NCI-H2107 (cell line): ENCODE measurements at places on chromosomes 5 and 9.

DNA sequence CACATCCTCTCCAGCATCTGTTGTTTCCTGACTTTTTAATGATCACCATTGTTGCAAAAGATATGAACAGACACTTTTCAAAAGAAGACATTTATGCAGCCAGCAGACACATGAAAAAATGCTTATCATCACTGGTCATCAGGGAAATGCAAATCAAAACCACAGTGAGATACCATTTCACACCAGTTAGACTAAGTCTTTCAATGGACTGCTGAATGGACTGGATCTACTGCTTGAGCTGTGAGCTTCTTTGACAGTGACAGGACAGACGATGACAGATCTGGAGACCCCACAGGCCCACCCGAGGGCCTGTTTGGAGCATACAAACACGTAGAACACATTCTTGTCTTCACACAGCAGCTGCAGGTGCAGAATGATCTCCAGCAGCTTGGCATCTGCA, 266.1 kb upstream of the RIOK2 start:
- no peak for DNase-seq

GRCh38 chr5:134000091-134000511, 4.7 kb downstream of the VDAC1 start:
- DNase-seq = no peak

DNA sequence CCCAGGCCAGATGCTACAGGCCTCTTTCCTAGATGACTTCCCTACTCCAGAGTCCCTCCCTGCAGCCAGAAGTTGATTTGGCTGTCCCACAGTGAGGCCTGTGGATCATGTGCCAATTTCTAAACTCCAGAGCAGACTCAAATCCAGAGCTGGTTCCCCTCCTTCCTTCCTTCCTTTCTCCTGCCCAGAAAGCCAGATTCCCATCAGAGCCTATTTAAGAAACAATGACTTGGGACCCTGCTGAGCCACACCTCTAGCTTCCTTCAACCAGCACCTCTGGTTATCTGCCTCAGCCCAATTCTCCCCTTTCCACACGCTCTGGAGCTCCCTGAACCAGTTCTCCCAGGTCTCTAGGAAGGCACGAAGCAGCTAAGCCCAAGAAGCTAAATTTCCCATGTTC, 7.2 kb downstream of the FAM219A start:
- no peak for DNase-seq

DNA sequence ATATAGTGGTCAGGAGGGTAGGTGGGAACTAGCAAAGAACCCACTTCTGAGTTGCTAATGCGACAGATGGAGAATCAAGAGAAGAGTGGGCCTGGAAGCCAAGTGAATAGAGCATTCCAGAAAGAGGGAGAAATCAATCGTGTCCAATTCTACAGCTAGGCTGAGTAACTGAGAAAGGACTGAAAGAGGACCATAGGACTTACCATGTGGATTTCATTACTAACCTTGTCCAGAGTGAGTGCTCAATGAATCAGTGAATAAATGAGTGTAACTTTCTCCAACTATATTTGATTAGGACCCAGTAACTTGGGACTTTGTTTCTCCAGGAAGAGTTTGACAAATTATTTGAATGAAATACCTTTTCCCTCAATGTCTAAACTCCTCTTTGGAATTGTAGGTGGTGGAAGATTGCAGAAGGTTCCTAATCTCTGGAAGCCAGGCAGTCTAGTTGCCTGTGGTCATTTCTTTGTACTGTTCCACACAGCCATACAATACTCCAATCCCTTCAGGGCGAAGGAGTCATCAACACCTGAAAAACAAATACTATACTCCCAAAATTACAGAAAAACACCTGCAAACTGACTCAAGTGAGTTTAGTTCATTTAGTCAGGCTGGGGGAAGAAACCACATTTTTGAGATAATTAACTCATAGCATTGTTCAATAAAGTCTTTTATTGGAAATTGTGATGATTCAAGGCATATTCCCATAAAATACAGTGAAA, 2.6 kb upstream of the F2RL1 start:
- no peak for DNase-seq

GRCh38 chr5:68276740-68277139, 61.2 kb downstream of the PIK3R1 start:
- no peak for DNase-seq

- no peak for DNase-seq
Observed at GRCh38 chr5:31561946-31562345, 29.8 kb downstream of the C5orf22 start.

- DNase-seq = no peak
Observed at GRCh38 chr5:33033516-33033915, 322.4 kb downstream of the NPR3 start.

GRCh38 chr9:98940276-98940675, 3.4 kb upstream of the COL15A1 start:
- no peak for DNase-seq

DNA sequence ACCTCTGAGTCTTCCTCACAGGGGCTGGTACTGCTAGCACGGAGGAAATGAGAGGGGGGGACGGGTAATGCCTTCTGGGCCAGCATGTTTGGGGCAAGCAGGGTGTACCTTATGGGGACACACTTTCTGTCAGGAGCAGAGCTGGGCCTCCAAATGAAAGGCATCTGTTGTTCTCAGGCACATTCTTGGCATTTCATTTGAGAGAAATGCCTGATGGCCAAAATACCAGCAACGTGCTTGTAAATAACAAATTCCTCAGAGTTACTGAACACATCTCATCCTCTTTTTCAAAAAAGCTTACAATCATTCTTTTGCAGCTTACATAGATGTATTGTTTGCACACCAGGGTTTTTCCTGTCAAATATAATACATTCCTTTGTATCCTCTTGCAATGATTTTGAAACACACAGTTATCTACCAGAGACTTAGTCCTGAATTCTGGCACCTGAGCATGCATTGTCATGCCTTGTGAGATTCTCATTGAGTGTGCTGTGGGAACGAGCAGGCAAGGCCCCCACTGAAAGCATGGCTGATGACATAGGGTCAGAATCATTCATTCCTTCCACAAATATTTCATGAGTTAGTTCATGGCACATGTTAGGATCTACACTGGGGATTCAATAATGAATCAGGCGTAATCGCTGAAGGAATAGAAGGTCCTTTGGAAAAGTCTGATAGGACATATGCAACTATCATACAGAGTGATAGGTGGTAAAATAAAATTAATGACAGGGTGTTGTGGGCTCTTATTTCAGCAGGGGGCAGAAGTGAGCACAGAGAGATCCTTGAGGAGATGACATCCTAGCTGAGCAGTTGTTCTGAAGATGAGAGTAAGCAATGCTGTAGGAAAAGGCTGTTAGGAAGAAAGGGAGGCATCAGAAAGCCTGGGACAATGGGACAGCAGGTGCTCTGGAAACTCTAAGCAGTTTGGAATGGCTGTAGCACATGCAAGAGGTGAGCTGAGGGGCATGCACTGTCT, 260.9 kb upstream of the TUT7 start:
- no peak for DNase-seq

DNA sequence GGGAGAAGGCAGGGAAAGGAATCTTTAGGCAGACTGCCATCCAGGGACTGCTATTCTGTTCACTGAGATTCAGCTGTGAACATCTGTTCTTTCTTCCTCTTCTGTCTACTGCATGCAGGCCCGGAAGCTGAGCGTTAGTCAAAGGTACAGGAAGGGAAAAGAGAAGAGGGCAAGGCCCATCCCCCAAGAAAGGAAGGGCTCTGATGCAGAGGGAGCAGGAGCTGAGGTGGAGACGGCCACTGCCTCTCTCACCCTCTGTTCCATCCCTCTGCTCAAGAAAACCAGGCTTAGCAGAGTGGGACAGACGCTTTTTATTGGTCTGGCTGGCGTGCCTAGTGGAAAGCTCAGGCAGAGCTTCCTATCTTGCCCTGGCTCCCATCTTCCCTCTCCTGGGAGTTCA, 57.6 kb downstream of the PFDN1 start:
- no peak for DNase-seq

GRCh38 chr9:73143711-73144328, 7.8 kb upstream of the ANXA1 start:
- DNase-seq = no peak

DNA sequence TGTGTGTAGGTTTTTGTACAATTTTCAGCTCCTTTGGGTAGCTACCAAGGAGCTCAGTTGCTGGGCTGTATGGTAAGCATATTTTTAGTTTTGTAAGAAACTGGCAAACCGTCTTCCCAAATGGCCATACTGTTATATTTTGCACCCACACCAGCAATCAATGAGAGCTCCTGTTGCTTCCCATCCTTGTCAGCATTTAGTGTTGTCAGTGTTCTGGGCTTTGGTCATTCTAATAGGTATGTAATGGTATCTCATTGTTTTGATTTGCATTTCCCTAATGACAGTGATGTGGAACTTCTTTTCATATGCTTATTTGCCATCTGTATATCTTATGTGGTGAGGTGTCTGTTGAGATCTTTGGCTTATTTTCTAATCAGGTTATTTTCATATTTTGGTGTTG, 320.1 kb downstream of the MLLT3 start:
- DNase-seq = no peak

DNA sequence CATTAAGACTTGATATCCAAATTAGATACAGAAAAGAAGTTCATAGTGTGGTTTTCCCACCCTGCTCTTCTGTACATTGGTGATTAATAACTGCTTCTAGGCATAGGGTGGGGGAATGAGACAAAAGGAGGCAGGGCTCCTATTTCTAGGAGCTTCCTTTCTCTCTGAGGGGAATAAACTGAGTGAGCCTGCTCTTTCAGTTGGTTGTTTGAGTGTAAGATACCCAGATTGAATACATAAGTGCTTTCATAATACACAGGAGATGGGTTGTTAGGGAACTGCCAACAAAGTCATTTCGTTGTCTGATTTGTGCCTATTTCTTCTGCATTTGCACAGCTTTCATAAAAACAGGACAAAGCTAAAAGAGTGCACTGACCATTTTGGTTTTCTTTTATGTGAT, 48.9 kb upstream of the TTC23L start:
- DNase-seq = no peak

DNA sequence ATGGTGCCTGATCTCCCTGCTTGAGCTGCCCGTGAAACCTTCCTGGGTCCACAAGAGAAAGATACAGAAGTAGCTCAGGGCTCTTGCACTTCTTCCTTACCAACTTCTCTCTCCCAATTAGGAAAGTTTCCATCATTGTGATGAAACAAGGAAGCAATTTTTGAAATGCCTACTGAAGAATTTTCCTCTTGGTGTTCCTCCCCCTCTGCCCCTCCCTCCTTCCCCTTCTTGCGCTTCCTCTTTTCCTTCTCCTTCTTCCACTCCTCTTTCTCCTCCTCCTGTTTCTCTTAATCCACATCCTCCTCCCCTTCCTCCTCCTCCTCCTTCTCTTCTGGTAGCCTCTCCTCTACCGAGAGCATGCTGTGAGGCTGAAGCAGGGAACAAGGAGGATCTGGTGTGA, 36.3 kb upstream of the OTULINL start:
- no peak for DNase-seq

- no peak for DNase-seq
Observed at GRCh38 chr9:98383758-98384157, 128.3 kb upstream of the TBC1D2 start.

DNA sequence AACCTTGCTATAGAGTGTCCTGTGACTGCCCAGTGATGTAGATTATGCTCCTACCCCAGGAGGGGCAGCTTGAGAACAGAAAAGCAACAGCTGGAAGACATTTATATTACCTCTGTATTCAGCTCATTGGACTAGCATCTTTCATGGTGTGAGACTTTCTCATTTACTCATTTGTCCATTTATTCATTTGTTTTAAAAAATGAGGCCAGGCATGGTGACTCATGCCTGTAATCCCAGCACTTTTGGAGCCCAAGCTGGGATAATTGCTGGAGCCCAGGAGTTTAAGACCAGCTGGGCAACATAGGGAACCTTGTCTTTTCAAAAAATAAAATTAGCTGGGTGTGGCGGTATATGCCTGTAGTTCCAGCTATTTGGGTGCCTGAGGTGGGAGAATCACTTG, 130.0 kb upstream of the LHFPL2 start:
- DNase-seq = no peak

DNA sequence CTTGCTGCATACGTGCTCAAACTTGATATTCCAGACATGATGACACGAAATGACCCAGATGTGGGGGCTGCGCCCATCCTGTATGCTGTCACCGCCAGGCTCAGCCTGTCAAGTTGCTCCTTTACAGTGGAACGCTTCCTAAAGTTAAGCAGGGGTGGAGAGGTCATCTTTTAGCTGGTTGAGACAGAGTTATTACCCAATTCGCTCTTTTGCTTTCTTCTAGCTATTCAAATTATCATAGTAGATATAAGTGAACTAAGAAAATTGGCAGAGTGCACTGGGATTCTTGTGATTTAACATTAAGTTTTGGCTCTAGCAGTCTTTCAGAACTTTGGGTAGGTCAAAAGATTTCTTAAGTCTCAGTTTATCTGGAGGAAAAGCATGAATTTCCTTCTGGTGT, 69.8 kb upstream of the BASP1 start:
- no peak for DNase-seq

- DNase-seq = no peak
Observed at GRCh38 chr5:42842921-42843641, 31.4 kb upstream of the SELENOP start.

DNA sequence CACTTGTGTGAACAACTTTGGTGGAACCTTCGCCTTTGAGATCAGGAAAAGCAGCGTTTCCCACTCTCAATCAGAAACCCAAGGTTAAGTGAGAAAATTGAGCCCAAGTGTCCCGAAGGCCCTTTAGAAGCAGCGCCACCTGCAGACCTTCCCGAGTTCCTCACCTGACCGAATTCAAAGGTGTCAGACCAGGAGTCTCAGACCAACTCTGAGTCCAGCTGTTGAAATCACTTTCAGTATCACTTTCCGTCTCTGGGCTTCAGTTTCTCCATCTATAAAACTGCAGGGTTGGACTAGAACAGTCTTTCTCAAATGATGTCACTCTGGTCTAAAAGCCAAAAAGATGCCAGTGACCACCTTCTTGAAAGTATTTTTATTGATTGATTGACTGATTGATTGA, 31.7 kb upstream of the GRHPR start:
- DNase-seq = no peak

DNA sequence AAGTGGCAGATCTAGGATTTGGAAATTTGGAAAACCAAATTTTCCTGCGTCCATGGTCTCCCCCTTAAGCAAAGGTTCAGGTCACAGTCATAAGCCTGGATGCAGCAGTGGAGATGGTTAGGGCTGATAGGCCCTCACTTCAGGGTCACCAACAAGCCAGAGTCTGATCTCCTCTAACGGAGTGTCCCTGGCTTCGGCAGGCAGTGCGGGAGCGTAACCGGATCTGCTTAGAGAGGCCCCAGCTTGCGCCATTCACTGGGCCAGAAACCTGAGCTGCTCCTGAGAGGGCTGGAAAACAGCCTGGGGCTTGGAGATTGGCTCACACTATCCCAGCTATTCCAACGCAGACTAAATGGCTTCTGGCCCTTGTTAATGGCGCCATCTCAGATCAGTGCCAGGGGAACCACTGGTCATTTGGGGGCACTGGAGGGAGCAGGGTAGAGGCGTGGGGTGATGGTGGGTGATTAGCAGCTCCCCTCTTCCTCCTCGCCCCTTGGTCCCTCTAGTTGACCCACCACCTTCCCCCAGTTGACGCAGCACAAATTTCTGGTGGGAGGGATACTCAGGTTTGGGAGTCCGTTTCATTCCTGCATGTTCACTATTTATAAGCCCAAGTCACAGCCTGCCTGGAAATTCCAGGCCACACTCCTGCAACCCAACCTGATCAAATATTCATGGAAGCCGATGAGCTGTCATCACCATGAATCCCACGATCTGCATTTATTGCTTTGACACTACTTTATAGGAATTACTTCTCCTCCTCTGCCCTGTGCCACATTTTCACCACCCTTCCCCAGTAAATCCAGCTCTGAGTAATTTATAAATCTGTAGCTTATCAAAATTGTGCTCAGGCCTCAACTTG, 134.6 kb upstream of the CPEB4 start:
- DNase-seq = peak; percentile 43

- DNase-seq = no peak
Observed at GRCh38 chr5:151318850-151319732, 15.5 kb upstream of the SLC36A3 start.
